Stimulated activated memory B cell treated with anti-CD40 and anti-IgM and Interleukin-4, amounts not matched to agents 10 μg/mL and 1 μg/mL and 100 μg/mL, for 72 hours (primary cell): ENCODE measurements at places on chromosomes 6 and 20.
A peak's percentile ranks its signal among the peaks of the same experiment; 100 is the strongest.

GRCh38 chr20:47503685-47504084 is 2.0 kb downstream of the NCOA3 start:
- ATAC-seq, result no peak

- no peak for ATAC-seq
Measured at GRCh38 chr6:15313367-15313766, 67.5 kb downstream of the JARID2 start.

- ATAC-seq, result no peak
Measured at GRCh38 chr20:11067359-11067758, 393.6 kb upstream of the JAG1 start.

DNA sequence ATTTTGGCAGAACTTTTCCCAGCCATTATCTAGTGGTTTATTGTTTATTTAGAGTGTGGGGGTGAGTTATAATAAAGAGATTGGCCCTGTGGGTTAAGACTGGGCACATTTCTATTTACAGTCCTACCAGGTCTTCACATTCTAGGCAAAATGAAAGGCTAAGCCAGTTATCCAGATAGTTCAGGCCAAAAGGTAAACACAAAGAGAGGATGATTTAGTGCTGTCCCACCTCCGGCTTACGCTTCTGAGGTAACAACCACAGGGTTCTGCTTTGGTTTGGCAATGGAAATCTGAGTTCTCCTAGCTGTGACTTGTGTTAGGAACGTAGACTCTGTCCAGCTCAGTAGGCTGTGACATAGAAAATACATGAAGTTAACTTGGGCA is 50.3 kb upstream of the PTPRK start:
- ATAC-seq, result no peak

- ATAC-seq, result no peak
Measured at GRCh38 chr6:131303338-131303930, 168.2 kb downstream of the AKAP7 start.

DNA sequence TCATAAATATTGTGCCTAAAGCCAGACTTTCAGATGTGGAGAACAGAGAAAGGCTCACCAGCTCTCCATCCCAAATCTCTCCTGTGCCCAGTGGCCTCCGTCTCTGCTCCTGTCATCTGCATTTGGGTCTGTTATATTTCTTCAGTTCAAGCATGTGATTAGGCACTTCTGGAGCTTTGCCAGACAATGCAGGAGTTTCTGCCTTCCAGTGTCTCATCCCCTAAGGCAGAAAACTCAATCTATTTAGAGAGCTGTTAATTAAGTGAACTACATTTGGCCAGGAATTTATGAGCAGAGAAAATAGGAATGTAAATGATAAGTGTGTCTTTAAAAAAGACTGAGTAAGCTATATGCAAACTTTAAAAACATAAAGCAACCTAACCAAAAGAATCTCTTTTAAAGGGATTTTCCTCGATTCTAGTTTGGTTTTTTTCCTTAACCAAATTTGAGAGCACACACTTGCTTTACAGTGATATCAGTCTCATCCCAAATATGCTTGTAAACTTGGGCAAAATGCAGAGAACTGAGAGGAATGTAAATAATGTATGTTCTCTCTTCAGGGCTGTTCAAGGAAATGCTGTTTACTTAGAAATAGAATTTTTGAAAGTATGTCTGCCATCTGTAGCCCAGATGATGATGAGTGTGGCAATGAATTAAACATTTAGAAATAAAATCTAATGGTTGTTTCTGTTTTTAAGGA is 113.9 kb downstream of the ELOVL4 start:
- ATAC-seq, result no peak

DNA sequence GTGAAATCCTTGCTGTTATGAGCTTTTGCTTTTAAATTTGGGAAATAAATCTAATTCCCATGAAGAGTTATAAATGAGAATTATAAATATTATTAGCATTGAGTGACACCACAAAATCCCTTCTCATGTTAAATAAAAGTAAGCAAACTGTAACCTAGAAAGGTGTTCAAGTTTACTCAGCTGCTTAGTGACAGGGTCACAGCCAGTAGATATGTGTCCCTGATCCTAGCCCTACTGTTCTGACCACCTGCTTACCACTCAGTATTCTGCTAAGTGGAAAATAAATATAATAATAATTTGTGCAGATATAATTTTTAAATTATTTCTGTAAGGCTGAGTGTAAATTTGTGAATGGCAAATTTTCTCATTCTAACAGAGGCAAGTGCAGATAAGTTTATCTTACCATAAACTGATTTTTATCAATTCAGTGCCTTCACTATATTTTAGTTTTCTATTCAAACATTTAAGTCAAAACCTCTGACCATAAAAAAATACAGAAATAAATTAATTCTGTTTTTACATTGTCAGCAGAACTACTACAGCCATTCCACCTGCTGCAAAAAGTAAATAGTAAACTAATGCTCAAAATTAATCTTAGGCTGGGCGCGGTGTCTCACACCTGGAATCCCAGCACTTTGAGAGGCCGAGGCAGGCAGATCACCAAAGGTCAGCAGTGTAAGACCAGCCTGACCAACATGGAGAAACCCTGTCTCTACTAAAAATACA is 118.2 kb downstream of the TENT5A start:
- no peak for ATAC-seq

- ATAC-seq, result no peak
Measured at GRCh38 chr20:9500121-9500520, 14.3 kb upstream of the LAMP5 start.

- no peak for ATAC-seq
Measured at GRCh38 chr20:50663095-50663821, 28.1 kb downstream of the RIPOR3 start.

DNA sequence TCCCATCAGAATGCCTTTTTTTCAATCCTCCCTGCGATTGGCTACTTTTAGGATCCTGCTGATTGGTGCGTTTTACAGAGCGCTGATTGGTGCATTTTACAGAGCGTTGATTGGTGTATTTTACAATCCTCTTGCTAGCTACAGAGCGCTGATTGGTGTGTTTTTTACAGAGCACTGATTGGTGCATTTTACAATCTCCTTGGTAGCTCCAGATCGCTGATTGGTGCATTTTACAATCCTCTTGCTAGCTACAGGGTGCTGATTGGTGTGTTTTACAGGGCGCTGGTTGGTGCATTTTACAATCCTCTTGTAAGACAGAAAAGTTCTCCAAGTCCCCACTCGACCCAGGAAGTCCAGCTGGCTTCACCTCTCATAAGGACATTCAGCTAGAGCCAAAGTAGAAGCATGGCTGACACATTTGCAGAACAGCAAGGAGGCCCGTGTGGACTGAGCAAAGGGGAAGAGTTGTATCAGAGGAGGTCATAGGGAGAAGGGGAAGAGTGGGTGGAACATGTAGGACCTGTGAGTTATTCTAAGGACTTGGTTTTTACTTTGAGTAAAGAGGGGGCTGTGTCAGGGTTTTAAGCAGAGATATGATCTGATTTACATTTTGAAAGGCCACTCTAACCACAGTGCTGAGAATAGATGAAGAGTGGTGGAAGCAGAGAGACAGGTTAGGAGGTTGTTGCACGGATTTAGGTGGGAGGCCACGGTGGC is 2.6 kb downstream of the ALDH5A1 start:
- ATAC-seq, result peak; percentile 5

DNA sequence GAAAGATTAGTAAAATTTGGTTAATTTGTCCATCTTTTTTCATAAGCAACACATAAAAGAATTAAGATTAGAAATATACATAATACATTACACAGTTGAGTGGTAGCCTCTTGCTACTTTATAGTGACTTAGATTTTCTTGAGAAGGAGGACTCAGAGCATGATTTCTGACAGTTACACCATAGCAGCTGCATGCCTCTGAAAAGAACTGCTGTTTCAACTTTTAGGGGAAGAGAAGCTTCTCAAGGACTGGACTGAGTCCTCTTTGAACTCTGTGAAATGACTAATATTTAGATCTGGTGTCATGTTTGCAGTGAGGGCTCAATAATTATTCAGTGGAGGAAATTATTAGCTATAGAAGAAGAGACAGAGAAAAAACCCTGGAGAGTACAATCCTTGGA is 272.5 kb downstream of the BTBD9 start:
- ATAC-seq, result no peak

DNA sequence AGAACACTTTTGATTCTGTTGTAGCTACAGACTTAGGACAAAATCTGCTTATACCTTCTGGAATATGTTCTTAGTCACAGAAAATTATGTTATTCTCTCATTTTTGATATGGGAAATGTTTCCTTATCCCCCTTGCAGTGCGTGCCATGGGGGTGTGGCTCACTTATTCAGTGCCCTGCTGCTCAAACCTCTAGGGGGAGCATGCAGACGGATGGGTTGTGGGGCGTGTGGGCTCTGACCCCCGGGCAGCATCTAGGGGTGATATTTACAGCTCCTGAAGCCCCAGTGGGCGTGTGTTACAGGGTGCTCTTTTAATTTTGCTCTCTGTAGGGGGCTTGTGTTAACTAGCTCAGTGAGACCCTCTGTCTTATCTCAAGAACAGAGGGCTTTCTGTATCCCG is 61.3 kb upstream of the FERMT1 start:
- ATAC-seq, result no peak

DNA sequence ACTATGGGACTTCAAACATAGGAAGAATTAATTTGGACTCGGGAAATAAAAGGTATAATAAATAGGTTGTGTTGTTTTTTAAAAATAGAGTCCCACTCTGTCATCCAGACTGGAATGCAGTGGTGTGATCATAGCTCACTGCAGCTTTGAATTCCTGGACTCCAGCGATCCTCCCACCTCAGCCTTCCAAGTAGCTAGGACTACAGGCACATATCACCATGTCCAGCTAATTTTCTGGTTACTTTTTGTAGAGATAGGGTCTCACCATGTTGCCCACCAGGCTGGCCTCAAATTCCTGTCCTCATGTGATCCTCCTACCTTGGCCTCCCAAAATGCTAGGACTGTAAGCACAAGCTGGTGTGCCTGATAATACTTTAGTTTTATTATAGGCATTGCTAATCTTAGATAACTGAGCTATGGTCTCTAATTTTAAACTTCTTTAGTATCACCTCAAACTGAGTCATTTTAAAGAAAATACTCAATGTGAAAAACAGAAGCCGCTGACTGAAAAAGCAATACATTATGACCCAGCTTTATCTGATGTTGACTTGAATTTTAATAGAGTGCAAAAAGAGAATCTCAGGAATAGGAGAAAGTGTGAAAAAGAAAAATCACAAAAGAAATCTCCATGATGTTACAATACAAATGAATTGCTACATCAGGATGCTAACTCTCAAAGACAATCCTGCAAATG is 251.0 kb downstream of the RNGTT start:
- ATAC-seq, result no peak

DNA sequence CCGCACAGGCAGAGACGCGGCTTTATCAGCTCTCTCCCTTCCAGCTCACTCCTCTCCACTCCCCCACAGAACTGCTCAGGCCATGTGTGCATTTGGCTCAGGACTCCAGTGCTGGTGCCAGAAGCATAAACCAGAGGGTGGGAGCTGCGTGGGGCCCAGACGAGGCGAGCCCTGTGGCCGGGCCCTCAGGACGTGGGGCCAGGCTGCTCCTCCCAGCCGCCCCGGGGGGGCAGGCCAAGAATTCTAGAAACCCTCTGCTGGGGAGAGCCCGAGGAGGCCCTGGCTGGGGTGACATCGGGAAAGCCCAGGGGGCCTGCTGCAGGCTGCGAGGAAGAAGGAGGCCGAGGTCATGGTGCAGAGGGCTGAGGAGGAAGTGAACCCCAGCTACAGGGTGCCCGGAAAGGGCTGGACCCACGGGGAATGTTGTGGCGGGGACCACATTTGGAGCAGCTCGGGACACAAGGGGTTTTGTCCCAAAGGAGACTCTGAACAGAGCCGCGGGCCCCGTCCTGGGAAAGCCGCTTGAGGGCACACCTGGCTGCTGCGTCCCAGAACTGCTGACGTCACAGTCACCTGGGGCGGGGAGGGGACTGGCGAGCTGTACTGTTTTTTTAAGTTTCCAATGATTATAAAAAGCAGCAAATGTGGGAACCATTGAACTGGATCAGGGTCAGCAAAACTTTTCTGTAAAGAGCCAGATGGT is 107.1 kb downstream of the BANF2 start:
- ATAC-seq, result no peak

DNA sequence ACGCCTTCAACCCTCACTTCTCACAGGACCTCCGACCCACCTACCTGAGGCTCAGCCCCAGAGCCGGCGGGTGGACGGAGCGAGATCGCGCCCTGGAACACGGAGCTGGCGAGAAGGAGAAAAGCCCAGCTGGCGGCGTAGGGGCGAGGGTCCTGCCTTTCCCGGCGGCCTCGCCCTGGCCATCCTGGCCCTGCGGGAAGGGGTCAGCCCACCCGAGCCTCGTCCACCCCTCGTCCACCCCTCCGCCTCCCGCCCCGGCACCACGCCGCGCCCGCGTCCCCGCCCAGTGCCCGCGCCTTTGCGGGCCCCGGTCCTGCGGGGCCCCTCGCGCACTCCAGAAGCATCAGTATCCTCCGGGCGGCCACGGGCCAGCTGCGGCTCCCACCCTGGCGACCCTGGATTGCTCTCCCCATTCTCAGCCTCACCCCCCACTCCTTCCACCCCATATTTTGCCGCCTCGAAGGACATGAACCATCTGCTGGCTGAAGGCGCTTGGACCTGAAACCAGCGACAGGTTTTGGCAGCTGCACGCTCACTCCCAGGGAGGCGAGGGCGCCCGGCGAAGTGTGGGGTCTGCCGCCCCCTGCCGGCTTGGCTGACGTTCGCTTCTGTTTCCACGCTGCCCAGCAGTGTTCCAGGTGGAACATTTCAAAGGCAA is 65.1 kb downstream of the PLG start:
- peak; percentile 63 for ATAC-seq

GRCh38 chr6:105135907-105136430 is 43.8 kb downstream of the POPDC3 start:
- ATAC-seq, result no peak

GRCh38 chr6:14984519-14984853 is 261.4 kb upstream of the JARID2 start:
- ATAC-seq, result no peak

GRCh38 chr6:147839708-147840610 is 331.5 kb downstream of the SAMD5 start:
- no peak for ATAC-seq

GRCh38 chr20:14418376-14418775 is 81.0 kb upstream of the FLRT3 start:
- no peak for ATAC-seq

DNA sequence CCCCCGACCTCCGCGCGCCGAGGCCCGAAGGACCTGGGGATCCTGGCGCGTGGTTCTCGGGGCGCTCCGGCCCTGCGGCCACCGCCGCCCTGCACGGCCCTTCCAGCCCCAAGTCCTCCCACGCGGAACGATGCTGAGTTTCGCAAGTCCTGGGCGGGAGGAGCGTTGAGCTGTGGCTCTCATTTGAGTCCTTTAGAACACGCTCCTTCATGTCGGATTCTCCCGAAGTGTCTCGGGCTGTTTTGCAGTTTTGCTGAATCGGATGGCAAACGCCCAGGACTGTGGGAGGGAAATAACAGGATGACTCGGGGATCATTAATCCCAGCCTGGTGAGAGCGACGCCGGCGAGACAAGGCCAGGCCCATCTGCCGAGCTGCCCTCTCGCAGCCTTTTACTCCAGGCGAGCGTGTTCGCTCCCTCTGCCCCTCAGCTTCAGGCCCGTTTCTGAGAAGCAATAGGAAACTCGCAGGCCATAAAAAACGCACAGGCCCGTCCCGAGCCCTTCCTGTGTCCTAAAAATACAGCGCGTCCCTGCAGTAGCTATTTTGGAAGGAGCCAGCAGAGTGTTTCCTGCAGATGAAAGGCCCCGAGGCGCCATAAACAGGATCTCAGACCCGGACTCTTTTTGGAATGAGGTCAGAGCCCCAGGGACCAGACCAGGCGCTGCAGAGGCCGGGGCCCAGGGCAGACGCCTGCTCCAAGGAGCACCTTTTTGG is 153.5 kb downstream of the DLL1 start:
- no peak for ATAC-seq
